CD4-positive, alpha-beta T cell treated with Interferon gamma for 1 hour (primary cell): ENCODE measurements at places on chromosomes 7 and 10.

DNA sequence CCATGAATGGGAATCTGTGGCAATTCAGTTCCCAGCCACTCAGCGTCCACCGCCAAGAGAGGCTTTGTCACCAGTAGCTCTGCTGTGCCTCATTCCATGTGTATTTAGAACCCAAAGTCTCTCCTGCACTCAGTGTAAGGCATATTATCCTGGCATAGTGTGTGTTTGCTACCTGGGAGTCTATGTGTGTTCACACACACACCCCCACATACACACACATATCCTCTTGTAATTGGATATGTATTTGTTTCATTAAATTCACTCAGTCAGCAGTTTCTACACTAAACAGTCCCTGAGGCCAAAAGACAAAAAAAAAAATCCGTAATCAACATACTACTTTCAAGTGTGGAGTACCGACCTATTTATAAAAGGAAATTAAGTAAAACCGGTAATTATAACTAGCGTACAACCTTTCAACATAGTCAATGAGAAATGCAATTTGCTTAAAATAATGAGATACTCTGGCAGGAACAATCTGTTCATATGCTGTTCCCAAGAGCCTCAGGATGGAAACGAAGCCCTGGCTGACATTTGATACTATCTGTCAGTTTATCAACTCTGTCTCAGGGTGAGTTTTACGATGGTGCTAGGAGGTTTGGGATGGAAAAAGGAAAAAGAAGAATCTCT, 425.8 kb upstream of the CELF2 start:
- DNase-seq: no peak

GRCh38 chr10:46229144-46229563, 57.6 kb upstream of the ANTXRL start:
- DNase-seq: no peak

DNA sequence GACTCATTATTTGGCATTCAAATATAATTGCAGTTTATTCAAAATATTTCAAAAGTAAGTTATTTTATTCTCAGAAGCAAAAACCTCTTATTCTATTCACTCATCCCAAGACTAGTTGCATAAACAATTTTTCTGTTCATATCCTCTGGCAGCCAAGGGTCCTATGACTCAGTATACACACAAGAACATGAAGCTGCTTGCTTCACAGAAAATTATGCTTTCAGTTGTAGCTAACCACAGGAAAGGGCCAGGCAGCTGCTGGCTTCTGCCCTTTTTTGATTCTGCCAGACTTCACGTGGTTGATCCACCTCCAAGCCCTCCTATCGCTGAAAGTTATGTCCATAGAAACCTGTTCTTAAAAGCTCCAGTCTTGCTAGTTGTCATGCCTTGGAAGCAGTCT, 108.8 kb downstream of the ABCA13 start:
- DNase-seq: no peak

DNA sequence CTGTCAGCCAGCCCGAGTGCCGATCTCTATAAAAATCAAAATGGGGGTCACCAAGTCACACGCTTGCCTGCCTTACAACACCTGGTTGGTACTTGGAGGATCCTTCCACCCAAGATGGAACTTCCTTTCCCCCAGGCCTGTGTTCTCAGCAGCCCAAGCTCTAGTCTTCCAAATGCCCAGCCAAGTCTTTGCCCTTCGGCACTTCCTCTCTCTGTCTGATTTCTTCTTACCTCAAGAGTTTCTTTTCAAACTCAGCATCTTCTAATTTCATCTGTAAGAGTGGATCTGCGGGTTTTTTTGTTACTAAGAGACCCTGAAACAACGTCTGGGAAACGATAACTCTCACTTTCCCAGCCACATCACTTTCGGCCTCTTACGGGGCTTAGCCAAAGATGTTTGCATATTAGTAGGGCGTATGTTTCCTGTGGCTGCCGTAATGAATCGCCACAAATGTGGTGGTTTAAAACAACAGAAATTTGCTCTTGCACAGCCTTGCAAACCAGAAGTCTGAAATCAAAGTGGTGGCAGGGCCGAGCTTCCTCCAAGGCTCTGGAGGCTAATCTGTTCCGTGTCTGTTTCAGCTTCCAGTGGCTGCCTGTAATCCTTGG, 219.9 kb downstream of the TCF7L2 start:
- DNase-seq: peak; percentile 31
